ENCODE measurements at places on chromosomes 13 and 19. TPM values are rescaled to one million over a fixed set of nuclear protein-coding genes. Genes with fewer than 3 reads are reported as not detected.

GRCh38 chr13:79812070-79812850, 331.3 kb downstream of the NDFIP2 start:
- DNase-seq: no peak
- no peak overlapping the region for H3K27ac ChIP-seq
- peaks cover 19% of the 10 kb centered on the region for H3K4me1 ChIP-seq
- H3K36me3 ChIP-seq: no peaks in the 10 kb centered on the region
- H3K27me3 ChIP-seq: no peaks in the 10 kb centered on the region

- no peaks in the 10 kb centered on the region for H3K36me3 ChIP-seq
- no peaks in the 10 kb centered on the region for H3K27me3 ChIP-seq
- H3K4me3 ChIP-seq: no peak overlapping the region
- no peaks in the 10 kb centered on the region for H3K4me1 ChIP-seq
- H3K27ac ChIP-seq: no peak overlapping the region
Observed at GRCh38 chr13:46982856-46983582, 86.2 kb upstream of the HTR2A start.

DNA sequence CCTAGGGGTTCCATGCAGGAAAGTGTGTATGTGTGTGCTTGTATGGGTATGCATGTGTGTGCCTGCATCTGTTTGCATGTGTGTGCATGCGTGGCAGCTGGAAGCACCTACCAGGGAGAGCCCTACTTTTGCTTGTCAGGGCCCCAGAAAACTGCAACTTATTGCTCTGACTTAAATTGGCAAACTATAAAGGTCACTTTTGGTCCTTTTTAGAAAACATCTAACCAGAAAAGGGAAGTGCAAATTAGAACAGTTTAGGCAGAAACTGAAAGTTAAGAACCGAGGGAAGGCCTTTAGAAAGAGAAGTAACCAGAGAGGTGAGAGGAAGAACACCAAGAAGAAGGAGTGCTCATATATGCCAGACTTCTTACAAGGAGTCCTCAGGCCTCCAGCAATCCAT, 32.5 kb downstream of the DLEU7 start:
- no peaks in the 10 kb centered on the region for H3K36me3 ChIP-seq
- no peaks in the 10 kb centered on the region for H3K27me3 ChIP-seq
- DNase-seq: no peak
- no peak overlapping the region for H3K27ac ChIP-seq
- H3K4me1 ChIP-seq: no peaks in the 10 kb centered on the region

- DNase-seq: no peak
- peaks cover 27% of the 10 kb centered on the region for H3K27me3 ChIP-seq
- peaks cover 27% of the 10 kb centered on the region for H3K4me1 ChIP-seq
- H3K36me3 ChIP-seq: peaks cover 3% of the 10 kb centered on the region
- H3K4me3 ChIP-seq: peak overlapping the region; percentile 83
- 0 out of 2 replicates have a peak overlapping the region, but pooled peaks have one; percentile 78 for H3K27ac ChIP-seq
Observed at GRCh38 chr19:12794196-12794941, 3.1 kb downstream of the JUNB start.

GRCh38 chr13:99484473-99484872, 16.8 kb upstream of the TM9SF2 start:
- no peak overlapping the region for H3K4me3 ChIP-seq
- no peaks in the 10 kb centered on the region for H3K4me1 ChIP-seq
- no peaks in the 10 kb centered on the region for H3K36me3 ChIP-seq

Gene LILRB2
- total RNA-seq: not detected

DNA sequence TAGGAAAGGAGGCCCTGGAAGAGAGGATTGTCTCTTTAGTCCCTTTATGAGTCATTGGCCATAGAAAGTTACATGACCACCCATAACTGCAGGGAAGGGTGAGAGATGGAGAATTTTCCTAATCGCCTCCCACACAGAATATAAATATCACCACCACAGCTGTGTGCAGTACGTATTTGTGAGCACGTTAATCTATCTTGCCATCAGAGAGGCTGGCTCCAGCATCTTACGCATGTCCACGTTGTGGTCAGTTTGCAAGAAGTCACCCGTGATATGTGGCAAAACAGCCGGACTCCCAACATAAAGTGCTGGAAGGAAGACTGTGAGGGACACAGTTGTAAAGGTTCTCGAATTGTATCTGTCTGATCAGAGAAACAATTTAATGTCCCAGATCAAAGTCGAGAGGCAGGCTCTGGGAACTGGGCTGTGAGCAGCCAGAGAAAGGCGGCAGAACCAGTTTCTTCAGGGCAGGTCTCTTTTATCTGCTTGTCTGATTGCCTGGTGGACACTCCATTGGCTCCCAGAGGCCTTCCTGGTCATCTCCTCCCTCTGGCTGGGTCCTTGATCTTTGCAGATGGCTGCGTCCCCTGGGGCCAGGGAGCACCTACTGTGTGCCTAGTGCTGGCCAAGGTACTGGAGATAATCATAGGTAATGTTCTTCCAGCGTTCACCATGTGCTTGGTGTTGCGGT, 74.9 kb downstream of the SIPA1L3 start:
- H3K27ac ChIP-seq: no peak overlapping the region
- no peaks in the 10 kb centered on the region for H3K36me3 ChIP-seq
- no peak overlapping the region for H3K4me3 ChIP-seq
- no peaks in the 10 kb centered on the region for H3K27me3 ChIP-seq
- DNase-seq: no peak

Gene C19orf85
- 1.7 TPM for total RNA-seq

DNA sequence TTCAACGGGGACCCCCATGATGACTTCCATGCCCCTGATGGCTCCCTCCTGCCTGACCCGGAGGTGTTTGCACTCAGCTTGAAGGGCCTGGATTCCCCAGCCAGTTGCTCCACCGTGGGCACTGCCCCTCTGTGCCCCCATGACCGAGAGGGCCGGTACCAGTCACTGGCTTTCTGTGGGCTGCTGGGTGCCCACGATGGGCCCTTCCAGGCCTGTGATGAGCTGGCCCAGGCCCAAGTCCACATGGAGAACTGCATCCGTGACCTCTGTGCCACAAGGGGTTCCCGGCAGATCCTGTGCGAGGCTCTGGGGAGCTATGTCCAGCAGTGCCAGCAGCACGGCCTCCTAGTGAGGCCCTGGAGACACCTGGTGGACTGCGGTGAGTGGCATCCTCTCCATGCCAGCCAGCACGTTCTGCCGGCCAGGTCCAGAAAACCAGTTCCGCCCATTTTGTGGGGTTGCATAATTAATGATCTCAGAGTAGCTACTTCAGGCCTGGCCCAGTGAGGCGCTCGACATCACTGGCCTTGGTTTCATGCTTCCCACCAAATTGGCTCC, 34.9 kb upstream of the FXYD3 start:
- no peak overlapping the region for H3K4me3 ChIP-seq
- H3K36me3 ChIP-seq: no peaks in the 10 kb centered on the region
- H3K27me3 ChIP-seq: no peaks in the 10 kb centered on the region

Gene PNMA8A
- 19.6 TPM for total RNA-seq

GRCh38 chr19:13104360-13104847, 1.7 kb upstream of the LYL1 start:
- no peaks in the 10 kb centered on the region for H3K36me3 ChIP-seq
- H3K27ac ChIP-seq: no peak overlapping the region
- peak; percentile 81 for DNase-seq

Data from GM23338 (cell line).